ENCODE measurements at places on chromosomes 11 and 22. TPM values are rescaled to one million over a fixed set of nuclear protein-coding genes. Genes with fewer than 3 reads are reported as not detected.

Gene OR5B21
- not detected for polyA plus RNA-seq

Gene USP2
- polyA plus RNA-seq: 0.81 TPM

Gene ENTHD1
- polyA plus RNA-seq: not detected

- no peak for DNase-seq
These were observed 11.6 kb downstream of the ELF5 start for GRCh38 chr11:34501949-34502348.

DNA sequence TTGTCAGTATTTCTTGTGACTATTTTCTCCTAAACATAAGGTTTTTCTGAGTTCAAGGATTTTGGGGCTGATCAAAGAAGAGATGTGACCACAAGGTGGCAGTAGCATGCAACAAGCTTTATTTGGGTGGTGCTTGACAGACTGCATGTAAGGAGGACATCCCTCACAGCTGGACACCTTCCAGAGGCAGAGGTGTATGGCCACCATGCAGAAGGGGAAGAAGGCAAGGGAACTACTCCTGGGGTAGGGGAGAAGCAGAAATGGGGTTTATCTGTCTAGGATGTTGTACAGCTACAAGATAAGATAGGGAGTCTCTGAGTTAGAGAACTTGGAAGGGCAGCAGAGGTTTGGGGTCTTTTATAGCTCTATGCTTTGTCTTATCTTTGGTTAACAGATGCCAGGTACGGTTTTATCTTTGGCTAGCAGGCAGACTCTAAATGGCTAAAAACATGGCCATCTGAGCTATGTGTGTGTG is 5.1 kb upstream of the BIRC2 start:
- peak; percentile 60 for DNase-seq

- DNase-seq: no peak
These were observed 10.1 kb downstream of the TOB2 start for GRCh38 chr22:41436322-41437113.

- DNase-seq: peak; percentile 65
These were observed 21.0 kb downstream of the LMO1 start for GRCh38 chr11:8242499-8243280.

Gene PRMT3
- polyA plus RNA-seq: 10.8 TPM

Gene VEGFB
- polyA plus RNA-seq: 29.9 TPM

Gene PGM2L1
- 1.0 TPM for polyA plus RNA-seq

GRCh38 chr11:71519546-71519945 is 7.5 kb upstream of the KRTAP5-7 start:
- DNase-seq: no peak

- no peak for DNase-seq
These were observed 121.3 kb upstream of the SERPIND1 start for GRCh38 chr22:20652582-20652981.

DNA sequence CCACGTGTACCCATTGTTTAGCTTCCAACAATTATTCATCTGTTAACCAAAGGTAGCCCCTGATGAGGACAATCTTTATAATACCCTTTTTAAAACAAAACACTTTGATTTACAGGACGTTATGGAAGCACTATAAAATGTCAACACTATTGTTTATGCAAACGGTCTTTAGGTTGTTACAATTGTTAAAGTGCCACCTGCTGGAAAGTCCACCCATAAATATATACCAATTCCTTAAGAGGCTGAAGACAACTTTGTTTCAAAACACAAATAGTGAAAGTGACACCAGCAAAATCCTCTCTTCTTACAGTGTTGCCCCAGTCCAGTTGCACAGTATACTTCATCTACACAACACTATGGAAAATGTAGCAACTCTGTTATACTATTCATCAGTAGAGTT is 68.9 kb upstream of the SLN start:
- no peak for DNase-seq

DNA sequence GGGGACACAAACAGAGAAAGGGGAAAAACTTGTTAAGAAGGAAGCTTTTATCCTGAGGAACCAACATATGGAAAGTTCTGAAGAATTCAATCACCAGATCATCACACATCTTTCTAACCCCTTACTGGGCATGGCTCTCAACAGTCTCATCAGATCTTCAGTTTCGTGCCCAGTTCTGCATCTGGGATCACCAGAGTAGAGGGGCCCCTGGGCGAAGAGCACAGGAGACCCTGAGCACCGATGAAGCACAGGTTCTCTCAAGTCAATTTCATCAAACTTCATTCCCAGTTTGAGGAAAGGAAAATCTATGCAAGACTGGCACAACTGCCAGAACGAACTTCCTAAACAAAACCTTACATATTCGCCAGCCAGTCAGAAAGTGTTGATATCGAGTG is 8.5 kb upstream of the PYGM start:
- no peak for DNase-seq

DNA sequence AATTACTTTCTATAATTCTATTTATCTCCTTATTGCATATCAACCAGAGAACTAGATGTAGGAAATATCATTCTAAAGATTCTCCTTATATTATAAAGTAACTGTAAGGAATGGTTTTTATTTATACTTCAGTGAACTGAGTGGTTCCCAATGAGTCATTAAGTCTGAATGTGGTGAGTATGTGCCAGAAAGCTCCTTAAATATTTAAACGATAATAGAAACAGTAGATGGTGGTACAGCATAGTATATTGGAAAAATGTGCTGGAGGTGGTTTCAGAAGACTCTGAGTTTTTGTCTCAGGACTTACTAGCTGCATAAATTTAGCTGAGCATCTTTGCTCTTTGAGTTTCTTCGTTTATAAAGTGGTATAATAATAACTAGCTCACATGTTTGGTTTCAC is 653.5 kb downstream of the FAM181B start:
- no peak for DNase-seq

DNA sequence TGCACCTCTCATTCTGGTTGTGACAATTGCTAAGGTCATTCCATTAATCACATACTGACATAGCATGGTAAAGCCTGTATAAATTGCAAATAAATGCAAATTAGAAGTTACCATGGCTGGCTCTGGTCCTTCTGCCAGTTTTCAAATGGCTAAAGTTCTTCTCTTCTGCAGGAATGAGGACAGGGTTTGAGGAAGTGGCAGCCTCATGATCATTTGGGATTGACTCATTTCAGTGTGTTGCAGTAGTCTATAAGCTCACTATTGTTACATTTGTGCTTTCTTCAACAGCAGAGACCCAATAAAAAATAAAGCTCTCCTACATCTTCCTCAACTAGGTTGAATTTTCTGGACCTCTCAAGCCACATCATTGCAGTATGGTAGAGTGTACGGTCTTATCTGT is 60.3 kb downstream of the NECTIN1 start:
- no peak for DNase-seq

DNA sequence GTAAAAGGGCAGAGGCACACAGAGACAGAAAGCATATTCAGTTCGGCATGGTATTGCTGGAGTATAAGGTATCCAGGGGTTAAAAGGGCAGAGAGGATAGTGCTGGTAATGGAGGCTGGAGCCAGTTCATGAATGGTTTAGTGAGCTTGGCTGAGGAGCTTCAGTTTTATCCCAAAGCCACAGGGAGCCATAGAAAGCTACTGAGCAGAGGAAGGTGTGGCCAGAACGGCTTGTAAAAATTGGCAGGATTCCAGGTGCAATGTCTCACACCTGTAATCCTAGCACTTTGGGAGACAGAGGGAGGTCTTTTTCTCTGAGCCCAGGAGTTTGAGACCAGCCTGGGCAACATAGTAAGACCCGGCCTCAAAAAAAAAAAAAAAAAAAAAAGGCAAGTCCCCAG is 186.1 kb downstream of the MYO18B start:
- DNase-seq: no peak

Gene ST3GAL4
- 27.1 TPM for polyA plus RNA-seq

- DNase-seq: no peak
These were observed 404.5 kb downstream of the LARGE1 start for GRCh38 chr22:33515795-33516194.
